ENCODE measurements at places on chromosomes 7 and 10.

DNA sequence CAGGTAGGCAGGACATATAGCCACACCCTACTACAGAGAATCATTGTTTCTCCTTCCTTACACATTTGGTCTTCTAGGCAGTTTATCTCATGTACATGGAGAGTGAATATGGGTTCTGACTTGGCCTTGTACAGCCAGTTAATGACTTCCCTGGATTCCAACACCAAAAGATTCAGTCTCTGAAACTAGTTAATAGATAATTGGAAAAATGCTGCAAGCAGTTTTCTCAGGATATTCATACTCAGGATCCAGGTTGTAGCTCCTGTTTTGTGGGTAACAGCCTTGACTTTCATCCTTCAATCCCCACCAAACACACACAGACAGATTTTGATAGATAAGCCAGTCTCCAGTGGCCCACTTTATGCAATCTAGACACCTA lies 690.2 kb downstream of the NRG3 start:
- DNase-seq = no peak

- no peak for DNase-seq
These were observed 33.1 kb downstream of the DENND2A start for GRCh38 chr7:140607441-140607989.

- DNase-seq = no peak
These were observed 345.7 kb upstream of the KLF6 start for GRCh38 chr10:4130685-4131084.

- peak; percentile 82 for DNase-seq
These were observed 124.4 kb downstream of the PON1 start for GRCh38 chr7:95199779-95200558.

All from OCI-M1 (cell line).